ENCODE measurements at places on chromosomes 16 and 17.

DNA sequence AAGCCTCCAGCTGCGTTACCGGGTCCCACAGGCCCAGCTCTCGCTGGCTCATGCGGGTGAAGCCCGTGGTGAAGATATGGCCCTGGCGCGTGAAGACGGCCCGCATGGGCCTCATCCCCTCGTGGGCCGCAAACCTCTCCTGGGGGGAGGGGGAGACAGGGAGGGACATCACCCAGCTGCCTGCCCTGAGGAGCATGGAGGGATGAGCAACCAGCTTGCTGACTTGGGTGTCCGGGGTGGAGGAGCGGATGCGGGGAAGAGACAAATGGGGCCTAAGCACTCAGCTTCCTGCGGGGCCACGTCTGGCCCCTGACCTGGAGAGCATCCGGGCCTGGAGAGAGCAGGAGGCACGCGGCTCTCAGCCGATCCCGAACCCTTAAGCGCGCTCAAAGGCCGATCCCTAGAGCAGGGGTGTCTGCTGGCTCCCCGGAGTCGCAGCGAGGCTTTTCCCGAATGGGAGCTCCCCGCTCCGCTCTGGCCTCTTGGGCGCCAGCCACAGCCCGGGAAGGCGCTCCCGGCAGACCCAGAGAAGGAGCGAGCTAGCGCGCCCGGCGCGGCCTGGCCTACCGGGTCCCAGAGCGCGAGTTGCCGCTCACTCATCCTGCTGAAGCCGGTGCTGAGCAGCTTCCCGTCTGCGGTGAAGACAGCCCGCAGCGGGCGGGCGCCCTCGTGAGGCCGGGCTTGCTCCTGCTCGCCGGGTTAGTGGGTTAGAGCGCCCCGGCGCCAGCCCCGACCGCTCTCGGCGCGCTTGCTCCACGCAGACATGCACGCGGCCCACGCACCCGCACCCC lies 5.0 kb downstream of the CORO6 start:
- DNase-seq, result peak; percentile 91

DNA sequence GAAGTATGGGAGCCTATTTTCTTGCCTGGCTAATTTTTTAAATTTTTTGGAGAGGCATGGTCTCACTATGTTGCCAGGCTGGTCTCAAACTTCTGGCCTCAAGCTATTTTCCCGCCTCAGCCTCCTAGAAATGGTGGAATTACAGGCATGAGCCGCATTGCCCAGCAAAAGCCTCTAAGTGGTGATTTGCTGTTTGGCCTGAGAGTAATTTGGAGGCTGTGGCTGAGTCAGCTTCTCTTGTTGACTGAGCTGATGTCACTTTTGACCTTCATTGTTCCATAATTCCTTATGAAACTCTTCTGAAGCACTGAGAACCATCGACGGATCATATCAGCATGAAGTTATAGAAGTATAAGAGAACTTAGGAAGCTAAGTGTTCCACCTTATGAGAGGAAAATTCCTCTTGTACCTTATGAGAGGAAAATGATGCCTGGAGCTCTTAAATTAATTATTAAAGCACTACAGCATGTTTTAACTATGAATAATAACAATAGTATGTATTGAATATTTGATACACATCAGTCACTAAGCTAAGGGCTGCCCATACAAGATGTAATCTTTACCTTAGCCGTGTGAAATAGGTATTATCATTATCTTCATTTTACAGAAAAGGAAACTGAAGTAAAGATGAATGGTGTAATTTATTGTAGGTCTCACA lies 220.8 kb upstream of the MON1B start:
- DNase-seq, result no peak

DNA sequence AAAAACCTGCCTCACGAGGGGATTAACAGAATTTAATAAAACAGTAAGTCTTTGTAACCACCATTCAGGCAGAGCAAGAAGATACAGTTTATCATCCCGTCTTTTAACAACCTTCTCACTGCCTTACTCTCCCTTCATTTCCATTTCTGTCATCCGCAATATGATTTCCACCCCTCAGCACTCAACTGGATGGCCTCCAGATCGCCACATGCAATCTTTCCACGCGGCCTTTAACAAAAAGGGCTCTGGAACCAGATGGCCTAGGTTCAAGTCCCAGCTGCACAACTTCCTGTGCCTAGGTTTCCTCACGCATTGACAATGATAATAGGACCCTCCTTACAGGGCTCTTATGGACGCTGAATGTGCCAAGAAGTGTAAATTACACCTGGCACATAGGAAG lies 103.6 kb downstream of the GAS7 start:
- no peak for DNase-seq

GRCh38 chr17:47776330-47777197 lies 43.5 kb downstream of the TBX21 start:
- peak; percentile 29 for DNase-seq

GRCh38 chr16:89695086-89695874 lies 6.2 kb downstream of the SPATA2L start:
- DNase-seq, result peak; percentile 4

- DNase-seq, result no peak
These were observed 29.1 kb downstream of the RPTOR start for GRCh38 chr17:80573701-80574100.

All from stimulated activated naive CD8-positive, alpha-beta T cell treated with anti-CD3 and anti-CD28 coated beads, Interleukin-15, Interleukin-2, amounts not matched to agents 100 U/mL and 50 U/mL, for 24 hours (primary cell).